Epithelial cell of alveolus of lung (primary cell): ENCODE measurements at places on chromosomes 2 and 18. TPM values are rescaled to one million over a fixed set of nuclear protein-coding genes. Genes with fewer than 3 reads are reported as not detected.

The MAP2 gene
- total RNA-seq, result 4.6 and 6.2 TPM in 2 replicates

The SH3YL1 gene
- total RNA-seq, result 12.7 and 30.3 TPM in 2 replicates

The PLEKHM3 gene
- total RNA-seq, result 3.7 and 13.3 TPM in 2 replicates

The EMX1 gene
- total RNA-seq, result not detected in 2 replicates

The KATNAL2 gene
- total RNA-seq, result 0.65 and 1.1 TPM in 2 replicates

The REG1B gene
- total RNA-seq, result not detected in 2 replicates

The SCYGR3 gene
- total RNA-seq, result not detected in 2 replicates

The LRRTM4 gene
- total RNA-seq, result not detected in 2 replicates

The OSBPL6 gene
- total RNA-seq, result 2.9 and 11.2 TPM in 2 replicates

The FOXD4L1 gene
- total RNA-seq, result under 0.01 and 0.16 TPM in 2 replicates

The TACR1 gene
- not detected in 2 replicates for total RNA-seq

The TMEM198 gene
- total RNA-seq, result 0.78 and 9.2 TPM in 2 replicates

The EFR3B gene
- 0.40 and 0.78 TPM in 2 replicates for total RNA-seq

The CYP1B1 gene
- total RNA-seq, result 112 and 177 TPM in 2 replicates

The RPL31 gene
- 1,547 and 1,993 TPM in 2 replicates for total RNA-seq

The RAPH1 gene
- 12.9 and 22.1 TPM in 2 replicates for total RNA-seq

The OR6B2 gene
- not detected in 2 replicates for total RNA-seq

The DSG2 gene
- 13.7 and 28.7 TPM in 2 replicates for total RNA-seq

The CRYBA2 gene
- not detected in 2 replicates for total RNA-seq

The ASIC4 gene
- total RNA-seq, result 0.64 TPM in 1 of 2 replicates, not detected in the other

The QPCT gene
- total RNA-seq, result 4.5 and 24.2 TPM in 2 replicates

The CCDC178 gene
- 0.26 and 1.7 TPM in 2 replicates for total RNA-seq

The MARCHF4 gene
- total RNA-seq, result under 0.01 and 1.0 TPM in 2 replicates

The C2orf78 gene
- total RNA-seq, result not detected in 2 replicates

The ABCB11 gene
- total RNA-seq, result not detected in 2 replicates

The AOX1 gene
- total RNA-seq, result 9.8 and 23.7 TPM in 2 replicates
